ENCODE measurements at places on chromosomes 7 and 10.

- no peak for DNase-seq
Measured at GRCh38 chr10:662223-662605, 27.3 kb downstream of the DIP2C start.

- peak; percentile 51 for DNase-seq
Measured at GRCh38 chr7:112665709-112666108, 124.5 kb downstream of the TMEM168 start.

DNA sequence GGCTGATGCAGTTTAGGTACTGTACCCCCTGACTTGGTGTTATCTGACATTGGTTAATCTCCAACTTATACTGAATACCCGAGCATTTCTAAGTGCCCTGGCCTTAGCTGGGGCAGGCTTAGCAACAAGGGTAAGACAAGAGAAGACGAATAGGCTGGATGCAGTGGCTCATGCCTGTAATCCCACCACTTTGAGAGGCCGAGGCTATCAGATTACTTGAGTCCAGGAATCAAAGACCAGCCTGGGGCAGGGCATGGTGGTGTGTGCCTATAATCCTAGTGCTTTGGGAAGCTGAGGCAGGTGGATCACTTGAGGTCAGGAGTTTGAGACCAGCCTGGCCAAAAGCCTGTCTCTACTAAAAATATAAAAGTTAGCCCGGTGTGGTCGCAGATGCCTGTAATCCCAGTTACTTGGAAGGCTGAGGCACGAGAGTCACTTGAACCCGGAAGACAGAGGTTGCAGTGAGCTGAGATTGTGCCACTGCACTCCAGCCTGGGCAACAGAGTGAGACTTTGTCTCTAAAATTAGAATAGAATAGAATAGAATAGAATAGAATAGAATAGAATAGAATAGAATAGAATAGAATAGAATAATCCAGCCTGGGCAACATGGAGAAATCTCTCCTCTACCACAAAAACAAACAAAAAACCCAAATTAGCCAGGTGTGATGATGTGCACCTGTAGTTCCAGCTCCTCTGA lies 108.9 kb downstream of the BICC1 start:
- DNase-seq = no peak

GRCh38 chr7:70051726-70052125 lies 453.5 kb downstream of the AUTS2 start:
- no peak for DNase-seq

DNA sequence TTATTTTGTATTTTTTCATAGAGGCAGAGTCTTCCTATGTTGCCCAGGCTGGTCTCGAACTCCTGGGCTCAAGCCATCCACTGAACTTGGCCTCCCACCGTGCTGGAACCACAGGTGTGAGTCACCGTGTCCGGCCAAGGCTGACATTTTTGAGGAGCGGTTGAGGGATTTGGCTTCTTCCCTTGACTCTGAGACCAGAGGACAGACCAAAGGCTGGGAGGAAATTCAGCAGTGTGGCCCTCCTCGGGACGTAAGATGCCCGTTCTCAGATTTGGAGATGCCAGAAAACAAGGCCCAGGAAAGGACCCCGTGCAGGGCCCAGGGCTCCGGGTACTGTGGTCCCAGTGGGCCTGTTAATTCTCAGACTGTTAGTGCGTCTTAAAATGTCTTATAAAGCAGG lies 146.2 kb downstream of the WDR37 start:
- DNase-seq = no peak

GRCh38 chr7:75950111-75950681 lies 35.2 kb downstream of the POR start:
- no peak for DNase-seq

GRCh38 chr10:123922126-123922525 lies 30.5 kb upstream of the CPXM2 start:
- DNase-seq = no peak

DNA sequence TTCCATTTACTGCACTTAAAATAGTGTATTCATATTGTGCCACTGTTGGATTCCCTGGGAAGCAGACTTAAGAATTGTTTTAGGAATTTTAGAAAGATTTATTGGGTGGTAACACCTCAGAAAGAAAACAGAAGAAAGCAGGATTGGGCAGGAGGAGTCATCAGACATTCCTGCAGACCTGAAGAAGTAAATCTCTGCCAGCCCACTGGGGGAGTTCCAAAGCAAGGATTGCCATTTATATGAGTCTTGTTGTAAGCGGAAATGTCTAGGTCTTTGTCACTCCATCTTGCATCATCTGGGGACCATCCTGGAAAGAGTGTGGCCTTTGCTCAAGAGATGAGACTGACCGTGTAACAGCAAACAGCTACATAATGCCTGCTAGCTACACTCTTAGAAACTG lies 947.6 kb upstream of the POT1 start:
- no peak for DNase-seq

GRCh38 chr10:16904639-16905061 lies 87.4 kb upstream of the RSU1 start:
- DNase-seq = peak; percentile 72

- DNase-seq = no peak
Measured at GRCh38 chr10:33227489-33227888, 107.0 kb downstream of the NRP1 start.

DNA sequence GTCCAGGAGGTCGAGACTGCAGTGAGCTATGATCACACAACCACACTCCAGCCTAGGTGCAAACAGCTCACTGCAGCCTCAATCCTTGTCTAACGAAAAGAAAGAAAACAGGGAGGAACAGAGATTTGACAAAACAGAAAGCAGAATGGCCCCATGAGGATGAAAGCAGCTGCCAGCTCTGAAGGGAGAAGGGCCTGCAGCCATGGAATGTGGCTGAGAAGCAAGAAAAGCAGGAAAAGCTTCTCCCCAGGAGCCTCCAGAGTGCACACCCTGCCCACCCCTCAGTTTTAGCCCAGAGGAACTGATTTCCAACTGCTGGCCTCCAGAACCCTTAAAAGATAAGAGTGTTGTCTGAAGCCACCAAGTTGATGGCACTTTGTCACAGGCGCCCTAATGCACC lies 13.0 kb downstream of the ESYT2 start:
- no peak for DNase-seq

GRCh38 chr10:70034232-70034631 lies 18.4 kb upstream of the MACROH2A2 start:
- no peak for DNase-seq

DNA sequence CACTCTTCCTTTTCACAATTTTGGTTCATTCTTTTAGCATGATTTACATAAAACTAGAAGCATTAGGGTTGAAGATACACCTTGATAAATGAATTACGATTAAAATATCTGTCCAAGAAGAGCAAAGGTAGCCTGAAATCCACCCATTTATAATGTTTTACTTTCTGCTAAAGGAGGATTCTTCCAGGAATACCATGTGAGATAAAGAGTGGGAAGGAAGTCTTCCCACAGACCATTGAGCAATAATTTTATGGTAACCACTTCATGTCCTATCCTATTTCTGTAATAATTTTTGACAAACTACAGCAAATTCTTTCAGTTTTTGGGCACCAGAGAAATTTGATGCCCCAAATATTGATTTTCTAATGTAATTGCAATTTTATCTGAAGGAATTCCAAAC lies 150.6 kb upstream of the STEAP4 start:
- DNase-seq = no peak

DNA sequence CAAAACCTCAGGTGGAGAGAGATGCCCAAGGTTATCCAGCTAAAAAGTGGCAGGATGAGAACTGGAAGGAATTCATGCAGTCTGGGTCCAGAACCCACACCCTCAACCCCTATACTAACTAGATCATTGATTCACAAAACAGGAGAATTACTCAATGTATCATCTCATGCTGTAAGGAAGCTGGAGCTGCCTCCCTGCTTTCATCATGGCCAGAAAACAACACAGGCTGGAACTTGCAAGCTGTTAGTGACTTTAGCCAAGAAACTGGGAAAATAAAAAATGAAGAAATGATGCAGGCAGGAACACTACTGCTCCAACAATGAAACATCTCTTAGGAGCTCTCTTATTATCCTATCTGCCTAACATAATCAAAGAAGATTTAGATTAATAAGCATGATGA lies 619.8 kb upstream of the CELF2 start:
- DNase-seq = no peak

GRCh38 chr7:31563951-31564350 lies 50.1 kb downstream of the ITPRID1 start:
- no peak for DNase-seq

GRCh38 chr10:89518876-89519842 lies 16.2 kb downstream of the SLC16A12 start:
- peak; percentile 97 for DNase-seq

- no peak for DNase-seq
Measured at GRCh38 chr10:98915911-98916310, 319.7 kb downstream of the HPSE2 start.

DNA sequence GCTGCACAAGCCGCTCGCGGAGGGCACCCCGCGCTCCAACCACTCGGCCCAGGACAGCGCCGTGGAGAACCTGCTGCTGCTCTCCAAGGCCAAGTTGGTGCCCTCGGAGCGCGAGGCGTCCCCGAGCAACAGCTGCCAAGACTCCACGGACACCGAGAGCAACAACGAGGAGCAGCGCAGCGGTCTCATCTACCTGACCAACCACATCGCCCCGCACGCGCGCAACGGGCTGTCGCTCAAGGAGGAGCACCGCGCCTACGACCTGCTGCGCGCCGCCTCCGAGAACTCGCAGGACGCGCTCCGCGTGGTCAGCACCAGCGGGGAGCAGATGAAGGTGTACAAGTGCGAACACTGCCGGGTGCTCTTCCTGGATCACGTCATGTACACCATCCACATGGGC lies 50.0 kb downstream of the FIGNL1 start:
- DNase-seq = no peak

- DNase-seq = no peak
Measured at GRCh38 chr10:111579473-111579872, 502.6 kb downstream of the ADRA2A start.

DNA sequence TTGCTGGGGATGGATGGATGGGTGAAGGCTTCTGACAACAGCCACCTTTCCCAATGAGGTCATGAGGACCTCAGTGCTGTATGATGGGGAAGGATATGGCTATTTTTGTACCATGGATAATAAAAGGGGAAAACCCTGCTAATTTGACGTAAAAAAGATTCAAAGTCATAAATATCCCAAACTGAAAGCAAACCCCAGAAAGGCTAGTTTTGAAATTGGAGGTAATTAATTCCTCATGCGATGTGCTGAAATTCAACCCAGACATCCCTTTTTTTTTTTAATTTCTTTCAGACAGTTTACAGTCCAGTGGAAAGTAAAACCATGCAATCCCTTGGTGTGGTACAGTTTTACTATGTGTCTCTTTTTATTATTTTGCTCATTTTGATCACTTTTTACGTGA lies 254.5 kb upstream of the BMPER start:
- peak; percentile 77 for DNase-seq

- DNase-seq = no peak
Measured at GRCh38 chr7:47885309-47885986, 62.8 kb downstream of the PKD1L1 start.

DNA sequence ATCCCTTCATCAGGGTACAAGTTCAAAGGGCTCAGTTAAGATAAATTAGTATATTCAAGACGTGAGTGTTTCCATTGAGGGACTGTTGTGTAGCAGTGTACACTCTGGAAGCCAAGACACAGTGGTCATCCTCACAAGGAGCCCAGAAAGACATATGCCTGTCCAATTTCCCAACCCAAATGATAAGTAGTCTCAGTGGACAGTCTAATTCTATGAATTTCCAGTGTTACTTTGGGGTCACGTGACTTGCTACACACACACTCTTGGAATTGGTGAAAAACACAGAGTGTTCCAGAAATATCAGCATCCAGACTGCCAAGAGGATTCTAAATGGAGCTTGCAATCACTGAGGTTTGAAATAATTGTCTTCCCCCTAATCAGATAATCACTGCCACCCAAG lies 365.1 kb downstream of the WDR11 start:
- DNase-seq = no peak

GRCh38 chr7:118186501-118186900 lies 2.5 kb downstream of the LSM8 start:
- DNase-seq = no peak

GRCh38 chr7:131878777-131879176 lies 322.3 kb upstream of the PODXL start:
- DNase-seq = no peak

- peak; percentile 17 for DNase-seq
Measured at GRCh38 chr7:64515781-64516180, 47.1 kb downstream of the ZNF680 start.

GRCh38 chr7:155298288-155298833 lies 683 bp downstream of the INSIG1 start:
- no peak for DNase-seq

All from fibroblast of gingiva (primary cell).